ENCODE measurements at places on chromosomes 7 and 10.

DNA sequence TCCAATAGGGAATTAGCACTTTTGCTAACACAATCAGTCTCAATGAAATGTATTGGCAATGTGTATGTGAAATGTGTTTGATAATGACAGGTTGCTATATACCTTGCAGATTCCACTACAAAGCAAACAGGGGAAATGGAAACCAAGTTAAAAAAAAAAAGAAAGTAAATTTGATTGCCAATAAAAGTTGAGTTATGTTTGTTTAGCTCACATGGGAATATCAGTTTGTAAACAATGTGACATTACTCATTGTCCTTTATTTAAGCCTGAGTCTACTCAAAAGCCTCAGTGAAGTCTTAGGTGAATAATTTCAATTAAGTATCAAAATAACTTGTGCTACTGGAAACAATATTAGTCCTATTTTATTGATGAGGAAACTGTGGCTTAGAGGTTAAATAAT is 285.2 kb downstream of the CACNA2D1 start:
- H3K4me3 ChIP-seq = no peak overlapping the region
- H3K4me1 ChIP-seq = no peaks in the 10 kb centered on the region
- H3K27ac ChIP-seq = no peak overlapping the region
- H3K36me3 ChIP-seq = no peaks in the 10 kb centered on the region
- no peaks in the 10 kb centered on the region for H3K27me3 ChIP-seq

- no peak for DNase-seq
- no peaks in the 10 kb centered on the region for H3K36me3 ChIP-seq
- H3K4me1 ChIP-seq = no peaks in the 10 kb centered on the region
- H3K27me3 ChIP-seq = no peaks in the 10 kb centered on the region
- H3K27ac ChIP-seq = no peak overlapping the region
Observed at GRCh38 chr7:146772601-146773000, 656.0 kb downstream of the CNTNAP2 start.

DNA sequence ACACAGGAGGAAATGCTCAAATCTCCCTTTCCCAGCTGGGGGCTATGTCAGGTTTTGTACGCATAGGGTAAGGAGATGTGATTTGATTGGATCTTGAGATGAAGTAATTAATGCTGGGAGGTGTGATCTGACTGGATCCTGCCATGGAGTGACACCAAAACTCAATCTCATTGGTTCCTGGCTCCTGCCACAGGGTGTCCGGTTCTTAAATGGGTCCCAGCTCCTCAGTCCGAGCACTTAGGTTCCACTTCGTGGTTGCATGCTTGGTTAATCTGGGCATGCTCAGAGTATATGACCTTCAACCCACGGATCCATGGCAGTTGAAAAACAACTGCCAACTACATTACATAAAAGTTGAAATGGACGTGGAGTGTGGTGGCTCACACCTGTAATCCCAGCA is 3.1 kb upstream of the ZNF12 start:
- no peak overlapping the region for H3K27ac ChIP-seq
- DNase-seq = no peak
- no peaks in the 10 kb centered on the region for H3K27me3 ChIP-seq
- H3K4me1 ChIP-seq = peaks cover 23% of the 10 kb centered on the region
- no peak overlapping the region for H3K4me3 ChIP-seq

GRCh38 chr10:4807761-4808507 is 18.1 kb upstream of the AKR1E2 start:
- no peak overlapping the region for H3K27ac ChIP-seq
- no peak for DNase-seq
- H3K4me3 ChIP-seq = no peak overlapping the region
- no peaks in the 10 kb centered on the region for H3K4me1 ChIP-seq
- no peaks in the 10 kb centered on the region for H3K36me3 ChIP-seq

- DNase-seq = no peak
- H3K27me3 ChIP-seq = peaks cover 5% of the 10 kb centered on the region
- no peaks in the 10 kb centered on the region for H3K4me1 ChIP-seq
- no peaks in the 10 kb centered on the region for H3K36me3 ChIP-seq
- no peak overlapping the region for H3K27ac ChIP-seq
Observed at GRCh38 chr10:77185696-77186095, 451.9 kb downstream of the KCNMA1 start.

DNA sequence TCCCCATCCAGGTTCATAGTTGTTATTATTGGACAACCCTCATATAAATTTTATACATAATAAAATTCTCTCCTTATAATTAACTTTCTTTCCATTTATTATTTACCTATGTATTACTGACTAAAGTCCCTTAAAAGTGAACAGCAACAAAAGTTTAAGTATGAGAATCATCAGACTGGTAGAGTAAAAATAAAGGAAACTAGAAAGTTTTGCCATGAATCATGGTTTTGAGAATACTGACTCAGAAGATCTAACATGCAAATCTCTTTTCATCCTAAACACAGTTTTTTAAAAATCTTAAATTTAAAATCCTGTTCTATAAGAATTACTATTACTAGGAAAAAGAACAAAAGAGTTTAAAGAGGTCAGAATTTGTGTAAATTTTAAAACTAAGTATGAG is 32.1 kb downstream of the HERC4 start:
- peak overlapping the region; percentile 94 for H3K27ac ChIP-seq
- H3K4me3 ChIP-seq = no peak overlapping the region
- no peaks in the 10 kb centered on the region for H3K27me3 ChIP-seq

All from activated T-cell treated with anti-CD3 and anti-CD28 coated beads, Interleukin-2, amount 50 U/mL, for 72 hours (primary cell).